ENCODE measurements at places on chromosomes 1 and 21.

- DNase-seq: no peak
These were observed 221.1 kb upstream of the PBX1 start for GRCh38 chr1:164337885-164338284.

GRCh38 chr21:25396135-25396711, 211.1 kb downstream of the MRPL39 start:
- DNase-seq: no peak

DNA sequence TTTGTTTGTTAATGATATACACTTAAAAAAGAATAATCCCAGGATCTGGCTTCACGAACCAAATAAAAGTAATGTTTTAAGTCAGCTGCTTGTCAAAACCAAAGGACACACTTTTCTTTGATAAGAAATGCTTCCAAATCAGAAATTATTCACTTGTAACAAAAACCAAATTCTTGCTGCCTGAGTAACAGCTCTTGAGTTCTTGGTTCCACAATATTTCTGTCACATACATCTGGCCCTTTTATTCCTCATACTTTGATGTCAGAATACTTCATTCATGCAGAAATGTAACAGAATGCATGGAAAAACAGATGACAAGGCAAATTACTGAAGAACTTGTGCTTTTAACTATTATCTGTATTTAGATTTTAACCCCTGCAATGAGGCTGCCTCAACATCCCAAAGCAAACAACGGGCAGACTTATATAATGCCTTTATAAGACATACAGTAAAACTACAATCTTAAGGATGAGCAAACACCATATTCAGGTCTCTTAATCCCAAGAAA, 1.5 kb downstream of the VAMP4 start:
- DNase-seq: no peak

GRCh38 chr1:61046434-61046833, 35.9 kb upstream of the NFIA start:
- no peak for DNase-seq

- DNase-seq: no peak
These were observed 11.9 kb downstream of the ACTRT2 start for GRCh38 chr1:3033040-3033789.

- DNase-seq: no peak
These were observed 10.4 kb downstream of the C1orf226 start for GRCh38 chr1:162391790-162392563.

- no peak for DNase-seq
These were observed 97.5 kb downstream of the LRIG2 start for GRCh38 chr1:113170519-113170918.

Data from thoracic aorta (tissue), 2 donors.